Astrocyte (in vitro differentiated cells and primary cell): ENCODE measurements at places on chromosomes 6 and 20. TPM values are rescaled to one million over a fixed set of nuclear protein-coding genes. Genes with fewer than 3 reads are reported as not detected.

POU3F2 gene
- total RNA-seq, result 1.9 and 2.1 TPM in 2 replicates

LAMP5 gene
- total RNA-seq, result 2.3 and 4.7 TPM in 2 replicates

DDRGK1 gene
- total RNA-seq, result 36.7 and 42.8 TPM in 2 replicates

TUBB2B gene
- total RNA-seq, result 124 and 144 TPM in 2 replicates

PPIL6 gene
- total RNA-seq, result 1.6 and 1.7 TPM in 2 replicates

TMEM244 gene
- not detected in 2 replicates for total RNA-seq

SNRPB gene
- 193 and 207 TPM in 2 replicates for total RNA-seq

PARD6B gene
- 10.1 and 13.1 TPM in 2 replicates for total RNA-seq

DNA sequence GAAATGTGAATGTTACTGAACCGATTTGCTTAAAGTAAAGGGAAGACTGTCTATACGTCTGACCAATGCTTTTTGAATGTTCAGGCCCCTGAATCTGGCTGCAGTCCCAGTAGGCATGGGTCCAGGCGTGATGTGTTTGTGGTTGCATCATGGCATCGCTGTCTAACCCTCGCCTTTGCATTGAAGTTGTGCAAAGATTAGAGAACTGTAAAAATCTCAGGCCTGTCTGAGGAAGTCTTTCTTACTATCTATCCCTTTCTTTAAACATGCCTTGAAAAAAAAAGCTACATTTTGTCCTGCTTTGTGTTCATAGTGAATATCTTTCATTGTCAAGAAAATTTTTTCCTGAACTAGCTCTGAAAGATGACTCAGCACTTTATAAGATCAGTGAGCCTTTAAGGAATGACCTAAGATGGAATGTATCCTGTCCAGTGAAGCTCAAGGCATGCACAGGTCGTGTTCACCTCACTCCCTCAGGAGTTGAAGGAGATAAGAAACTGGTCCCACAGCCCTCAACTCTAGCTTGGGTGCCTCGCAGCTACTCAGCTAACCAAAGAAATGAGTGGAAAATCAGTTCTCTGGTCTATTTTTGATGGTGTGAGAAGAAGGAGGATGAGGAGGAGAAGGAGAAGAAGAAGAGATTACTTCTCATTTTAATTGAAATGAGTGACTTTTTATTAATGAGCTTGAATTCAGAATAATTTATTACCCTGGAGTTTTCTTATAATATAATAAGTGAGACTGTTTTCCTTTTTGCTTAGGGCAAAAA, 48.6 kb downstream of the TPD52L1 start:
- DNase-seq, result peak; percentile 89
- H3K36me3 ChIP-seq, result no peaks in the 10 kb centered on the region
- peak overlapping the region; percentile 26 for H3K4me3 ChIP-seq
- H3K27me3 ChIP-seq, result no peaks in the 10 kb centered on the region
- peaks cover 29% of the 10 kb centered on the region for H3K4me1 ChIP-seq

GRCh38 chr6:129749749-129750120, 39.8 kb upstream of the ARHGAP18 start:
- H3K36me3 ChIP-seq, result no peaks in the 10 kb centered on the region
- no peaks in the 10 kb centered on the region for H3K27me3 ChIP-seq
- peaks cover 37% of the 10 kb centered on the region for H3K4me1 ChIP-seq
- peak; percentile 81 for DNase-seq

GRCh38 chr20:54149765-54150264, 24.0 kb downstream of the CYP24A1 start:
- no peaks in the 10 kb centered on the region for H3K4me1 ChIP-seq
- no peak overlapping the region for H3K27ac ChIP-seq
- H3K36me3 ChIP-seq, result no peaks in the 10 kb centered on the region

DNA sequence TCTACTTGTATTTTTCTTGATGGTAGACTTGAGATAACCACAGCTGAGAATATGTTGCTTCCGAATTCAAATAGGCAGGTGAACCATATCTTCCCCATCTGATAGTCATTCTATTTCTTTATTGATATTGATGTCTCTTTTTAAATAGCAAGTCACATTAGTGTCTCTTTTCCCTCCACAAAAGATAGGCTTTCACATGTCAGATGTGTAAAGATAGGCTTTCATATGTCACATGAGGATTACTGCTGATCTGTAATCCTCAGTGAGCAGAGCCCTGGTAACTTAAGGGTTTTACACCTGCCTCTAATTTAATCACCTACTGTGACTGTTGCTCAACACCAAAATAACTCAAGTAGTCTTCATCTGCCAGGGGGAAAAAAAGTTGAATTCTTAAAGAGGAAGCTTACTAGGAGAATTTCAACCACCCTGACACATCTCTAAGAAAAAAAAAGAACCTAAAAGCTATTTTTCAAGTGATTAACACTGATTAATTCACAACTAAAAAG, 45.3 kb upstream of the TRDN start:
- H3K4me1 ChIP-seq, result no peaks in the 10 kb centered on the region
- H3K4me3 ChIP-seq, result no peak overlapping the region
- H3K36me3 ChIP-seq, result no peaks in the 10 kb centered on the region
- no peak for DNase-seq
- no peak overlapping the region for H3K27ac ChIP-seq

DNA sequence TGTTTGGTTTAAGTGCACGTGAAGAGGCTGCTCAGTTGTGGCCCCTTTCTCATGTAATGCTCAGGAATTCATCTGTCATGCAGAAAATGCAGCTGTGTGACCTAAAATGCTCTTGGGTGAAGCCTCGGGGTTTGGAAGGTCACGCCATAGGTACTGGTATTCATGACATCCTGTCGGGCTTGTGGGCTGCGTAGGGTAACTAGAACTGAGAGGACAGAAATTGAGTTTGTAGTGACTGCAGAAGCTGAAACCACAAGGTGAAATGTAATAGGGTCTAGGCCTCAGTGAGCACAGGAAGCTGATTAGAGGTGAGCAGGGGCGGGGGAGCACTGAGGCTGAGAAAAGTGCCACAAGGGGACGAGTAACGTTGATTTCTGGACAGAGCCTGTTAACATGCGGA, 128.8 kb downstream of the SOBP start:
- H3K27ac ChIP-seq, result no peak overlapping the region
- H3K27me3 ChIP-seq, result peaks cover 2% of the 10 kb centered on the region
- no peak overlapping the region for H3K4me3 ChIP-seq
- H3K36me3 ChIP-seq, result no peaks in the 10 kb centered on the region
- no peaks in the 10 kb centered on the region for H3K4me1 ChIP-seq

- H3K4me1 ChIP-seq, result no peaks in the 10 kb centered on the region
- H3K27me3 ChIP-seq, result no peaks in the 10 kb centered on the region
- no peak for DNase-seq
- H3K4me3 ChIP-seq, result no peak overlapping the region
- no peak overlapping the region for H3K27ac ChIP-seq
- peaks cover 8% of the 10 kb centered on the region for H3K36me3 ChIP-seq
Measured at GRCh38 chr6:36052097-36052496, 24.5 kb downstream of the MAPK14 start.

- DNase-seq, result no peak
- H3K4me3 ChIP-seq, result no peak overlapping the region
- no peak overlapping the region for H3K27ac ChIP-seq
- no peaks in the 10 kb centered on the region for H3K36me3 ChIP-seq
- no peaks in the 10 kb centered on the region for H3K27me3 ChIP-seq
Measured at GRCh38 chr6:75946146-75946831, 126.2 kb downstream of the IMPG1 start.

DNA sequence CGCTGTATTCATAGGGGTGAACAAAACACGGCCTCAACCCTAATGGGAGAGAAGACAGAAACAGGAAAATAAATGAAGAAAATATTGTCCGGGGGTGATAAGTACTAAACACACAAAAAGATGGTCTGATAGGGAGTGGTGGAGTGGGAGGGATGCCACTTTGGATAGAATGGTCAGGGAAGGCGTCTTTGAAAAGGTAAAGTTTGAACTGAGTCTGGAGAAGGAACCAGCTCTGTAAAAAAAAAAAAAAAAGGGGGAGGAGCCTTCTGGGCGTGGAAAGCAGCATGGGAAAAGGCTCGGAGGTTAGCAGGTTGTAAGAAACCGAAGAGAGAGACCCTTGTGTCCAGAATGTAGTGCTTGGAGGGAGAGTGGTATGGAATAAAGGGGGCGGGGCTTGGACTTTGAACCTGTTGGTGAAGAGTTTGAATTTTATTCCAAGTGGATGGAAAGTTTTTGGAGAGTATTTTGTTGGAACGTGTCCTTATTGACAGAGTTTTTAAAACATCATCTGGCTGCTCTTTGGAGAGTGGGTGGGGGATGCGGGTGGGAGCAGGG, 1.8 kb downstream of the CHMP4B start:
- DNase-seq, result no peak
- H3K4me3 ChIP-seq, result peak overlapping the region; percentile 99
- H3K27ac ChIP-seq, result peak overlapping the region; percentile 99

DNA sequence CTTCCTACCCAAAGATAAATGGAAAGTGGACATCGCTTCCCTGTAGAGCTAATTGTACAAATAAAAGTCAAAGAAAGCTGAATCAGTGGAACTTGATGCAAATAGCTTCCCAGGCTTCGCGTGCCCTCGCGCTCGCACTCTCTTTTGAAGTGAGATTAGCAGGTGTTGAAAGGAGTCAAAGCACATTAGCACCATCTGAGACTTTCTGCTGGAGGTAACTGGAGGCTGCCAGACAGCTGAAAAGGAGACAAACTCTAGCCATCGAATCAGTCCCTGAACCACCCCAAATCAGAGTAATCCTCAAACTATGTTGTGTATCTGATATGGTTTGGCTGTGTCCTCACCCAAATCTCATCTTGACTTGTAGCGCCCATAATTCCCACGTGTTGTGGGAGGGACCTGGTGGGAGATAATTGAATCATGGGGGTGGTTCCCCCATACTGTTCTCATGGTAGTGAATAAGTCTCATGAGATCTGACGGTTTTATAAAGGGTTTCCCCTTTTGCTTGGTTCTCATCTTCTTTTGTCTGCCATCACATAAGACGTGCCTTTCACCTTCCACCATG, 23.7 kb downstream of the SULF2 start:
- H3K4me1 ChIP-seq, result peaks cover 6% of the 10 kb centered on the region
- no peaks in the 10 kb centered on the region for H3K36me3 ChIP-seq
- peaks cover 16% of the 10 kb centered on the region for H3K27me3 ChIP-seq
- H3K27ac ChIP-seq, result no peak overlapping the region

DNA sequence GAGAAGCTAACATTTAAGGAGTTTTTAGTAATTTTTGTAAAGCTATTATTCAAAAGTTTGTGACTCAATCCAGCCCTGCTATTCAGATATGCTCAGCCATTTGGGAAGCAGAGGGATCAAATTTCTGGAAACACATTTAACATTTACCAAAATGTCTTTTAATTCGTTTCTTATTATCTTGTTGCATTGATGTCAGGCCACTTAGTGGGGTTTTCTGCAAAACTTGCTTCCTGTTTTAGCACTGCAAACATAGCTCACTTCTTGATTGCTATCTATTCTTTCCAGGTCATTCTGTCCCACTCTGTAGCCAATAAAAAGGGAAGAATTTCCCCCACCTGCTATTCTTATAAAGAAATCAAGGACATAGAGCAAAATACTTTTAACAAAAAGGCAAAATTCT, 176.9 kb upstream of the SUPT3H start:
- no peak overlapping the region for H3K4me3 ChIP-seq
- no peak overlapping the region for H3K27ac ChIP-seq
- no peak for DNase-seq
- no peaks in the 10 kb centered on the region for H3K36me3 ChIP-seq
- peaks cover 21% of the 10 kb centered on the region for H3K4me1 ChIP-seq

DNA sequence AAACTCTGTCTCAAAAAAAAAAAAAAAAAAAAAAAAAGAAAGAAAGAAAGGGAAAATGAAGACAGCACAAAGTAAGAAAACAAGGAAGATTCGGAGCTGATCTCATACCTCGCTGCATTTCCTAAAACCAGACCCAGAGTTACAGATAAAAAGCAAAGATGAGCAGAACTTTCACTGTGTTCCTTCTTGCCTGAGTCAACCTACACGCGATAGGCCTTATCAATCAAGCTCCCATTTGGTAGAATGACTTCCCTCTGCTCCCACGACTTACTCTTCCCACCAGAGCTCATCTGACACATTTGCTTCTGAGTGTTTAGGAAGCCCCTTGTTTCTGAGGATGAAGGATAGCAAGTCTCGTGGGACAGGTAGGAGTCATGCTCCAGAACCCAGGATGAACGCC, 302.9 kb downstream of the TFAP2A start:
- no peaks in the 10 kb centered on the region for H3K4me1 ChIP-seq
- H3K27ac ChIP-seq, result no peak overlapping the region
- no peaks in the 10 kb centered on the region for H3K27me3 ChIP-seq
- H3K4me3 ChIP-seq, result no peak overlapping the region
- DNase-seq, result no peak
- no peaks in the 10 kb centered on the region for H3K36me3 ChIP-seq

DNA sequence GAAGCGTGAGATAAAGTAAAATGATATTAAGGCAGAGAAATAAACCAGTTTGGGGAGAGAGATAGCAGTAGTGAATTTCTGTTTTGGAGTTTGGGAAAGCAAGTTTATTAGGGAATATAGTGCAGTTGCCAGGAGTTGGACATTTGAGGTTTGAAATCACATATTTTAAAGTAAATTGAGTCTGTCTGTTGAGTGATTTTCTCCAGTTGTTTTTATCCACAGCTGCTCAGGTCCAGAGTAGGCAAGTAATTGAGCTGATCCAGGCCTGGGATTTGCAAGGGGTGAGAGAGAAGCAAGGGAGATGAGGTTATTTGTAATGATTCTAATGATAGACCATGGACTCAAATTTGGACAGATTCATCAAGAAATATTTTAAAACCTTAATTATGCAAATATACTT, 481.9 kb downstream of the UTRN start:
- no peaks in the 10 kb centered on the region for H3K27me3 ChIP-seq
- no peaks in the 10 kb centered on the region for H3K36me3 ChIP-seq
- no peak overlapping the region for H3K4me3 ChIP-seq
- DNase-seq, result no peak

GRCh38 chr6:16687045-16687444, 74.2 kb downstream of the ATXN1 start:
- H3K27ac ChIP-seq, result peak overlapping the region; percentile 5
- no peaks in the 10 kb centered on the region for H3K36me3 ChIP-seq
- H3K4me1 ChIP-seq, result peaks cover 35% of the 10 kb centered on the region
- DNase-seq, result no peak

DNA sequence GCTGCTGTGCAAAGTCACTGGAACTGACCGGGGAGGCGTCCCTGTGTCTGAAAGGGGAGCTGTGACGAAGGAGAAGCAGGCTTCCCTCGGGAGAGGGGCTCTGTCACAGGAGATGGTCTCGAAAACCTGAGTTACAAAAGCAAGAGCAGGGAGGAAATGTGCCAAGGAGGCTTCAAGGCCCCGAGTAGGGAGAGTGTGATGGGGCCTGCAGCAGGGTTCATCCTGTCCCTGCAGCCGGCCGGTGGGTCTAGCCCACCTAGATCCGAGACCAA, 16.7 kb downstream of the DYNLT1 start:
- no peaks in the 10 kb centered on the region for H3K27me3 ChIP-seq
- no peak for DNase-seq
- no peak overlapping the region for H3K27ac ChIP-seq
- H3K36me3 ChIP-seq, result peaks cover 24% of the 10 kb centered on the region
- H3K4me3 ChIP-seq, result no peak overlapping the region
- H3K4me1 ChIP-seq, result peaks cover 19% of the 10 kb centered on the region

GRCh38 chr6:119501798-119502483, 152.4 kb upstream of the MAN1A1 start:
- no peaks in the 10 kb centered on the region for H3K27me3 ChIP-seq
- no peak for DNase-seq
- H3K36me3 ChIP-seq, result no peaks in the 10 kb centered on the region
- no peak overlapping the region for H3K4me3 ChIP-seq

- H3K36me3 ChIP-seq, result no peaks in the 10 kb centered on the region
- DNase-seq, result no peak
- H3K4me3 ChIP-seq, result no peak overlapping the region
- H3K4me1 ChIP-seq, result no peaks in the 10 kb centered on the region
Measured at GRCh38 chr6:91033964-91034363, 447.1 kb upstream of the MAP3K7 start.
